Activated naive CD8-positive, alpha-beta T cell treated with anti-CD3 and anti-CD28 coated beads for 36 hours (primary cell): ENCODE measurements at places on chromosomes 3 and 15.

- no peak for DNase-seq
- peak overlapping the region; percentile 66 for H3K4me3 ChIP-seq
- H3K27ac ChIP-seq: peak overlapping the region; percentile 61
- H3K4me1 ChIP-seq: peaks cover 23% of the 10 kb centered on the region
Measured at GRCh38 chr15:56468401-56468800, 3.5 kb upstream of the MNS1 start.

- H3K4me3 ChIP-seq: no peak overlapping the region
- H3K4me1 ChIP-seq: no peaks in the 10 kb centered on the region
- H3K27me3 ChIP-seq: no peaks in the 10 kb centered on the region
- H3K27ac ChIP-seq: no peak overlapping the region
- peaks cover 4% of the 10 kb centered on the region for H3K36me3 ChIP-seq
Measured at GRCh38 chr15:67775998-67776397, 49.3 kb upstream of the SKOR1 start.

DNA sequence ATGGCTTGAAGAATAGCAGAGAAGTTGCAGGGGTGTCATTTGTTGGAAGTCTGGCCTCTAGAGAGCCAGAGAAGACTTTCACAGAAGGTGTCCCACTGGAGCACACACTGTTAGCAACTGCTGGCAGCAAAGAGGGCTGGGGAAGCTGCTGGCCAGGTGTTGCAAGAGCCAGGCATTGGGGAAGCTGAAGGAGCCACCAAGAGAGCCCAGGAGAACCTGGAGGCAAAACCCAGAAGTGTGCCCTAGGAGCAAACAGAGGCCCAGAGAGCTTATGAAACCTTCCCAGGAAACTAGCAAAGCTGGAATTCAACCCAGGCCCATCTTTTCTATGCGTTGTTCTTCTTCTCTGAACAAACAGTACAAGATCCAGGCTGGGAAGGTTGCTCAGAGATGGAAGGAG is 132.7 kb upstream of the TRIM42 start:
- no peak for DNase-seq
- no peak overlapping the region for H3K4me3 ChIP-seq
- no peaks in the 10 kb centered on the region for H3K27me3 ChIP-seq
- H3K36me3 ChIP-seq: no peaks in the 10 kb centered on the region
- H3K4me1 ChIP-seq: no peaks in the 10 kb centered on the region
- H3K27ac ChIP-seq: no peak overlapping the region

DNA sequence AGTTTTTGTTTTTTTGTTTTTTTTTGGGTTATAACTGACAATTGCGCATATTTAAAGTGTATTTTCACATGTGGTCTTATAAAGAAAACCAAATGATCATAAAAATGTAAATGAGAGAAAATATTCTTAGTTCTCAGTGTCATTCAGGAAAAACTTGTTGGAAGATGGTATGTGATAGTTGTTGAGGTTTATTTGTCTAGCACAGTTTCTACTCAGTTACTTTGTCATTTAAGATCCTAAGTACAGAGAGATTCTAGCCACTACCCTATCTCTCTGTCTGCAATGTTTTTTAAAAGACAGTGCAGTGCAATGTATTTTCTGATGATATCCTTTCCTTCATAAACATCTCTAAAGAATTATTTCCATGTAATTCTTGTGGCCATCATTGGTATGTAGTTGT is 46.1 kb downstream of the AKAP13 start:
- H3K27ac ChIP-seq: no peak overlapping the region
- H3K4me1 ChIP-seq: peaks cover 89% of the 10 kb centered on the region
- H3K36me3 ChIP-seq: peaks cover 19% of the 10 kb centered on the region
- no peak overlapping the region for H3K4me3 ChIP-seq

- DNase-seq: no peak
- H3K36me3 ChIP-seq: no peaks in the 10 kb centered on the region
- H3K27ac ChIP-seq: no peak overlapping the region
- H3K27me3 ChIP-seq: no peaks in the 10 kb centered on the region
Measured at GRCh38 chr3:55167586-55168317, 239.9 kb upstream of the LRTM1 start.

DNA sequence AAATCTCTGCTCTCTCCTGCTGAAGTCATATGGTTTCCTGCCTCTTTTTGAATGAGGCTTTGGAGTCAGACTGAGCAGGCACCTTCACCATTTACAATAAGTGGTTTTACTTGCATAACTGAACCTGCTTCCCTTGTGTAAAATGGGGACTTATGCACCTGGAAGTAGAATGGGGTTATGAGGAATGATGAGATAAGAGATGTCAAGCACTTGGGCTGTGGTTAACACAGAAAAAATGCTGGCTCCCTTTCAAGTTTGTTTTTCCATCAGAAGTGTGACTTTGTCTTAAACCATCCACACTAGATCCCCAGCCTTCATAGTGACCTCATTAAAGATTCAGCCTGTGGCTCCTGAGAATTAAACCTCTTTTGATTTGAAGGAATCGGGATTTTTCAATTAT is 5.2 kb downstream of the EXOSC7 start:
- H3K4me1 ChIP-seq: peaks cover 70% of the 10 kb centered on the region
- no peaks in the 10 kb centered on the region for H3K27me3 ChIP-seq
- peaks cover 41% of the 10 kb centered on the region for H3K36me3 ChIP-seq
- H3K4me3 ChIP-seq: no peak overlapping the region
- H3K27ac ChIP-seq: peak overlapping the region; percentile 63

- no peak for DNase-seq
- H3K36me3 ChIP-seq: no peaks in the 10 kb centered on the region
- no peaks in the 10 kb centered on the region for H3K4me1 ChIP-seq
- no peaks in the 10 kb centered on the region for H3K27me3 ChIP-seq
- no peak overlapping the region for H3K4me3 ChIP-seq
- no peak overlapping the region for H3K27ac ChIP-seq
Measured at GRCh38 chr3:103047640-103048039, 612.8 kb downstream of the ZPLD1 start.

- H3K27me3 ChIP-seq: no peaks in the 10 kb centered on the region
- no peak for DNase-seq
- peak overlapping the region; percentile 99 for H3K27ac ChIP-seq
- H3K4me1 ChIP-seq: peaks cover 29% of the 10 kb centered on the region
- H3K4me3 ChIP-seq: peak overlapping the region; percentile 97
Measured at GRCh38 chr3:108089579-108089978, 1.3 kb downstream of the CD47 start.

DNA sequence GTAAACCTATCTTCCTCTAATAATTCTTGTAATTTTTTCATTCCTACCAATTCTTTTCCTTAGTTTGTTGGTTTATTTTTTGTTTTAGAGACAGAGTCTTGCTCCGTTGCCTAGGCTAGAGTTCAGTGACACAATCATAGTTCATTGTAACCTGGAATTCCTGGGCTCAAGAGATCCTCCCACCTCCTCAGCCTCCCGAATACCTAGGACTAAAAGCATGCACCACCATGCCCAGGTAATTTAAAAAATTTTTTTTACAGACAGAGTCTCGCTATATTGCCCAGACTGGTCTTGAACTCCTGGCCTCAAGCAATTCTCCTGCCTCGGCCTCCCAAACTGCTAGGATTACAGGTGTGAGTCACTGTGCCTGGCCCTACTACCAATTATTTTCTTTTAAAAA is 220.2 kb downstream of the ERC2 start:
- no peak for DNase-seq
- no peaks in the 10 kb centered on the region for H3K27me3 ChIP-seq
- H3K4me3 ChIP-seq: no peak overlapping the region
- H3K27ac ChIP-seq: no peak overlapping the region
- H3K36me3 ChIP-seq: no peaks in the 10 kb centered on the region

GRCh38 chr3:5022187-5022965 is 43.1 kb downstream of the BHLHE40 start:
- peak; percentile 31 for DNase-seq
- no peak overlapping the region for H3K4me3 ChIP-seq
- peaks cover 57% of the 10 kb centered on the region for H3K4me1 ChIP-seq
- peak overlapping the region; percentile 81 for H3K27ac ChIP-seq
- no peaks in the 10 kb centered on the region for H3K27me3 ChIP-seq
- H3K36me3 ChIP-seq: no peaks in the 10 kb centered on the region

DNA sequence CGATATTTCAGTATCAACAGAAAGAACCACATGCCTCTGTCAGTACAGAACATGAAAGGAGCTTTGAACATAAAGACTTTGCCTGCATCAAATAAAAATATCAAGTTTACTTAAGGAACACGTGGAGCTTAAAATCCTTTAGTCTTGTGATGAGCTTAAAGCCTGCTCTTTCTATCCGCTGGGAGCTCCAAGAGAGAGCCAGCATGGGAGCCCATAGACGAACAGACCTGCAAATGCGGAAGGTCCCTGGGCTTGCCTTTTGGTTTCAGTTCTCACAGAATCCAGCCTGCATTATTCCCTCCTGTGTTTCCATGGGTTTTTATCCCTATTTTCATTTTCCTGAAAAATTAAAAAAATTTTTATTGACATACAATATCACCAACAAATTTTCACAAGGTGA is 530.6 kb upstream of the RGMA start:
- H3K27ac ChIP-seq: no peak overlapping the region
- H3K27me3 ChIP-seq: peaks cover 4% of the 10 kb centered on the region
- no peak overlapping the region for H3K4me3 ChIP-seq

DNA sequence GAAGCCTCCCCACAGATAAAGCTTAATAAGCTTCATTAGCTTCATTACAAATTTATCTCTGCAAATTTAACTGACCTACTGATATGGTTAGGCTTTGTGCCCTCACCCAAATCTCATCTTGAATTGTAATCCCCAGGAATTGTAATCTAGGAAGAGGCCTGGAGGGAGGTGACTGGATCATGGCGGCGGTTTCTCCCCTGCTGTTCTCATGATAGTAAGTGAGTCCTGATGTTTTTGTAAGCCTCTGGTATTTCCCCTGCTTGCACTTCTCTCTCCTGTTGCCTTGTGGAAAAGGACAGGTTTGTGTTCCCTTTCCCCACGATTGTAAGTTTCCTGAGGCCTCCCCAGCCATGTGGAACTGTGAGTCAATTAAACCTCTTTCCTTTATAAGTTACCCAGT is 226.1 kb upstream of the TTC14 start:
- H3K4me3 ChIP-seq: no peak overlapping the region
- no peak overlapping the region for H3K27ac ChIP-seq
- no peaks in the 10 kb centered on the region for H3K36me3 ChIP-seq
- no peaks in the 10 kb centered on the region for H3K27me3 ChIP-seq
- no peaks in the 10 kb centered on the region for H3K4me1 ChIP-seq

DNA sequence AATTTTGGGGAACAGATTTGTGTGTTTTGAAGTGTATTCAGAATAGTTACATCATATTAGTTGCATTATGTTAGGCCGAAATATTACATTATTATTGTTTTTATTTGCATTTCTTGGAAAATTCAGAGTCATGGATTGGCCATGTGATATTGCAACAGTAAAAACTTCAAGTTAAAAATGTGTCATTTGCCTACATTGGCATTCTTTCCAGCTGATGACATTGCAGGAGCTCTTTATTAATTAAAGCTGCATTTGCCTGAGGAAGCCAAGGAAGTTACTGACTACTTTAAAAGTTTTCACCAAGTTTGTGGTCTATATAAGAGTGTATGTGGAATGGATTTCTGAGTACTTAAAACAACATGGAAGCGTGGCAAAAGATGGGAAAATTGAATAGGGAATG is 726.4 kb upstream of the SGO1 start:
- no peak for DNase-seq
- H3K27me3 ChIP-seq: no peaks in the 10 kb centered on the region
- H3K36me3 ChIP-seq: no peaks in the 10 kb centered on the region
- H3K27ac ChIP-seq: no peak overlapping the region
- no peaks in the 10 kb centered on the region for H3K4me1 ChIP-seq
- H3K4me3 ChIP-seq: no peak overlapping the region
